ENCODE measurements at places on chromosomes 11 and 22. TPM values are rescaled to one million over a fixed set of nuclear protein-coding genes. Genes with fewer than 3 reads are reported as not detected.

DNA sequence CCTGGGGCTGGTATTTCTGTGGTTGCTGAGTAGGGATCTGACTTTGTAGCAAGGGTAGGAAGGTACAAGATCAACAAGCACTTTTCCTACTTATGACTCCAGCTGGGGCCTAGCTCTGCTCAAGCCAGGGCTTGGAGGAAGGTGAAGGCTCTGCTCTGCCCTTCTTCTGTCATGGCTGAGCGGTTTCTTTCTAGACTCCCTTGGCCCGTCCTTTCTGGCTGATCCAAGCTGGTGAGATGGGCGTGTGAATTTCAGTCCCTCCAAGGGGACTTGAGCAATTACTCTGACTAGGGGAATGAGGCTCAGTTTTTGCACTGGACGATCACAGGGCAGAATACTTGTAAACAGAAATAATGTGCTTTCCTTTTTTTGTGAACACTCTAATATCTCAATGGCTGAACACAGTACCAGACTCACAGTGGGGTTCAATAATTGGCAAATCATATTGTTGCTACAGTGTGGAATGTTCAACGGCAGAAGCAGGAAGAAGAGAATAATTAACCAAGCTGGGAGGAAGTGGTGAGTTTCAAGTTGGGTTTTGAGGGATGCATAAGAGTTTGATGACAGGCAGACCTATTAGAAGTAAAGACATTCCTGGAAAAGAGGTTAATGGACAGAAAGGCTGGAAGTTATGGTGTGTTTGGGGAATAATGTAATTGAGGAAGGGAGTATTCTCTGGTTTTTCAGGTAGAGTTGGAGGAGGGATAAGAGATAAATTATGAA, 507.6 kb downstream of the MIAT start:
- DNase-seq = no peak

- peak; percentile 17 for DNase-seq
Observed at GRCh38 chr11:88484873-88485621, 147.5 kb upstream of the CTSC start.

DNA sequence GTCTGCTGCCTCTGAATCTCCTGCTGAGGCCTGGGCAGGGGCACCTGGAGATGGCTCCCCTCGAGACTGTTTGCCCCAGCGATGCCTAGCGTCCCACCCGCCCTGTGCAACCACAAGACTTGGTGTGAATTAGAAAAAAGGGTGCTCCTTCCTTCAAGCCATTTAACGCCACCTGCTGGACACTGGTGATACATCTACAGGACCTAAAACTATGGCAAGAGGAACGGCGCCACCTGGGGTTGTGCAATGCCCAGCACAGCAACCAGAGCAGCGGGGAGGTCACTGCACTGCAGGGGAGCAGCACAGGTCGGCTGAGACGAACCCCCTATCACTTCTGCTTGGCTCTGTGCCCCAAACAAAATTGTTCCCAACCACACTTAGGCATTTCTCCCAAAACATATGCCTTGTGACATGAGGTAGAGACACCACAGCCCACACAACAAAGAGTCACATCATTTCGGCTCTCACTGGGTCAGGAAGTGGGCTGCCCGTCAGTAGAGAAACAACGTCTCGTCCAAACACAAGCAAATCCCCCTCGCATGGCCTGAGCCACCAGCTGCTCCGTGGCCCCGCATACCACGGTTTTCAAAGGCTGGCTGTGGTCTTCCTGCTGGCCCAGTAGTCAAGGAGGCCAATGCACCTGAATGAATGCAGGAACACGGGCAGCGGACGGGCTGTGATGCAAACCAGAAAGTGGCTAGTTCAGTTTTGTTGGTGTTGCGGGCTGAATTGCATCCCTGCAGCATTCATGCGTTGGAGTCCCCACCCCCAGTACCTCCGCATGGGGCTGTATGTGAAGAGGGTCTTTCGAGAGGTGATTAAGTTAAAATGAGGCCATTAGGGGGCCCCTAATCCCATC, 171.9 kb downstream of the SHANK2 start:
- no peak for DNase-seq

DNA sequence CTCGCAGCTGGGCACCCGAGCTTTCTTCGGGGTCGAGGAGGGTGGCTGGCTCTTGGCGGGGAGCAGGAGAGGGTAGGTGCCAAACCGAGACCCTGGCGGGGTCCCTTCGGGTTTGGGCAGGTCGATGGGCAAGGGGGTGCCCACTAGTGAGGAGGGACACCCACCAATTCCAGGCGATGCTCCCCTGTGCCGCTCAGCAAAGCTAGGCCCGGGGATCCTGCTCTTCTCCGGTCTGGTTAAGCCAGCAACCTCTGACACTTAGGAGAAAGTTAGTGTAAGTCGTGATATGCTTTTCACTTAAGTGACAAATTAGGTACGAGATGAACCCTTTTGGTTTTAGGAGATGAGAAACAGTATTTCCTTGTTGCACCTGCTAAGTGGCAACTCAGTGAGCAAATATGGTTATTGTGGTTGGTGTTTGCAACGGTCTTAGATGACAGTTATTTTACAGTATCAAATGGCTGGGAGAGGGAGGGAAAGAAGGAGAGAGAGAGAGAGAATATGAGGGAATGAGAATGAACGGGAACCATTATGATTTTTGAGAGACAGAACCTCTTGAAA, 565 bp downstream of the NUCB2 start:
- peak; percentile 83 for DNase-seq

- no peak for DNase-seq
Observed at GRCh38 chr11:70091638-70092037, 13.5 kb downstream of the ANO1 start.

- DNase-seq = no peak
Observed at GRCh38 chr11:9473408-9473807, 12.6 kb downstream of the ZNF143 start.

MB gene
- total RNA-seq = 1.1 TPM

GRCh38 chr22:24370401-24370800, 57.0 kb upstream of the ADORA2A start:
- DNase-seq = no peak

OSBP gene
- total RNA-seq = 17.5 TPM

PHF21B gene
- 0.52 TPM for total RNA-seq

PDE2A gene
- total RNA-seq = 1.1 TPM

POLDIP3 gene
- total RNA-seq = 40.4 TPM

CYTH4 gene
- total RNA-seq = 24.7 TPM

Measured in thymus (tissue), 14 donors.